Heart left ventricle (tissue), 16 donors: ENCODE measurements at places on chromosomes 12 and 14.

GRCh38 chr14:90547968-90548367 is 151.1 kb downstream of the CALM1 start:
- DNase-seq, result no peak

- no peak for DNase-seq
These were observed 379.4 kb downstream of the ZFP36L1 start for GRCh38 chr14:68413509-68413908.

DNA sequence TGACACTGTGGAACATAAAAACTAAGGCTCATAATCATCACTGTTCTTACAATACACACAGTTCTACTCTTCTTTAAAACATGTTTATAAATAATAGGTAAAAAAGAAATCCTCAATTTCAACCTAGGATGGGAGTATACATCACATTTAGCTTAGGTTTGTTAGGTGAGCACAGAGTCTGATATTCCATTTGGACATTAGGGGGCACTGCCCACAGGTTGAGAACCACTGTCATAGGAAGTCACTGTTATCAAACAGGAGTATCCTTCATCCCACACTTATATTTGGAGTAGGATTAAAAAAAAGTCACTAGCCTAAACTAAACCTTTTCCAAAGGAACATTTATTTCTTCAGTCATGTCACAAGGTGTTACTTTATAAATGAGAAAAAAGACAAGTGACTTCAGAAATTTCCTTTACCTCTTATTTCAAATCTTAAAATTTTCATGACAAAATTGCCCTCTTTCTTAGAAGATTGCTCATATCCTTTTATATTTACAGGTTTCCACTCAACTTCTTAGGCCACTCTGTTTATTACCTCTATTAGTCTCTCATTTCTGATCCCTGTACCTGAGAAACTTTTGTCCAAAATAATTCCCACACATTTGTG is 240.6 kb downstream of the CPNE8 start:
- no peak for DNase-seq

DNA sequence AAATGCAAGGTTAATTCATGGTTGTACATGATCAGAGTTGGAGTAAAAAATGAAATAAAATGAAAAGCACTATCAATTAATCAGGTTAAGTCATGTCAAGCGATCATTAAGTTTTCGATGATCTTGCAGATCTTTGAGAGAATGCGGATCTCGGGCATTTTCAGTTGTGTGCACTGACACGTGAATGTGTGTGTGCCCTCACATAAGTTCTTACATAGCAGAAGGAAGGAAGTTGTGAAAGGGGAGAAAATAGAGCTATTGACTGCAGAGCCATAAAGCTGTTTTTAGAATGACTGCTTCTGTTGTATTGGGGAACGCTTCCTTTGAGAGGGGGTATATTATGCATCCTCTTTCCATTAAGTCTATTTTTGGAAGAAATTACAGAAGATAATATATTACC is 101.3 kb downstream of the HMGA2 start:
- no peak for DNase-seq

GRCh38 chr12:88329833-88330232 is 187.7 kb downstream of the TMTC3 start:
- no peak for DNase-seq

DNA sequence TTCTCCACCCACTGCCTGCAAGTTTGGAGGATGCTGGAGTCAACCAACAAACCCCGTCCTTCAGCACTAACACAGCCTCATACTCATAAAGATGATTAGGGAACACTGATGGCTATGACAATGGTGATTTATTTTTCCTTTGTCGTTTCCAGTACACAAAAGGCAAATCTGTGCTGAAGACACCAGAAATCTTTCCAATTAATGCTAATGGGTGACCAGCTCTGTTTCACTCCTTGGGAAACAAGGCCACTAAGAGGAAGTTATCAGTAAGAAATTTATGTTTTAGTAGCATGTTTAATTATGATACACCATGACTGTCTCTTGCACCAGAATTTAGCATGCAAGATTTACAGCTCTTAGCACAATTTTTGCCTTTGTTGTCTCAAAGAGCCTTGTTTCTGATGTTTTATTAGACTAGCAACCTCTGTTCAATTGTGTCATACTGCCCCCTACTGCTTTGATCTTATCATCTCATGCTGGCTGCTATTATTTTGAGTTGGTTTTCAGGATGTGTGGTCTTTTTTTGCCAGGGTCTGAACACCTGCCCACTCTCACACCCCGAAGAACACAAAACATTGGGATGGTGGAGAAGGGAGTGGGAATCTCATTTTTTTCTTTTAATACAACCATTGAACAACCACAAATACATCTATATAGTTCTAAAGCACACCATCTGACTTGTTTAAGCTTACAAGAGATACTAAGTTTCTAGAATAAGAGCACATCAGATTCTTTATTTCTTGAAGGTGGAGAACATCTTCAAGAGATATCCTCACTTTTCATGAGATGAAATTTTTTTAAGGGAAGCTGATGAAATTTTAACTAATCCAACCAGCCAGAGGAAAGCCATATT is 160.9 kb downstream of the SPTSSA start:
- DNase-seq, result no peak

GRCh38 chr12:45720069-45720468 is 9.4 kb upstream of the ARID2 start:
- no peak for DNase-seq
